ENCODE measurements at places on chromosomes 13 and 19.

- peak; percentile 81 for DNase-seq
Observed at GRCh38 chr19:38685666-38686529, 38.4 kb downstream of the ACTN4 start.

- DNase-seq, result no peak
Observed at GRCh38 chr19:42368360-42368759, 21.7 kb downstream of the CNFN start.

DNA sequence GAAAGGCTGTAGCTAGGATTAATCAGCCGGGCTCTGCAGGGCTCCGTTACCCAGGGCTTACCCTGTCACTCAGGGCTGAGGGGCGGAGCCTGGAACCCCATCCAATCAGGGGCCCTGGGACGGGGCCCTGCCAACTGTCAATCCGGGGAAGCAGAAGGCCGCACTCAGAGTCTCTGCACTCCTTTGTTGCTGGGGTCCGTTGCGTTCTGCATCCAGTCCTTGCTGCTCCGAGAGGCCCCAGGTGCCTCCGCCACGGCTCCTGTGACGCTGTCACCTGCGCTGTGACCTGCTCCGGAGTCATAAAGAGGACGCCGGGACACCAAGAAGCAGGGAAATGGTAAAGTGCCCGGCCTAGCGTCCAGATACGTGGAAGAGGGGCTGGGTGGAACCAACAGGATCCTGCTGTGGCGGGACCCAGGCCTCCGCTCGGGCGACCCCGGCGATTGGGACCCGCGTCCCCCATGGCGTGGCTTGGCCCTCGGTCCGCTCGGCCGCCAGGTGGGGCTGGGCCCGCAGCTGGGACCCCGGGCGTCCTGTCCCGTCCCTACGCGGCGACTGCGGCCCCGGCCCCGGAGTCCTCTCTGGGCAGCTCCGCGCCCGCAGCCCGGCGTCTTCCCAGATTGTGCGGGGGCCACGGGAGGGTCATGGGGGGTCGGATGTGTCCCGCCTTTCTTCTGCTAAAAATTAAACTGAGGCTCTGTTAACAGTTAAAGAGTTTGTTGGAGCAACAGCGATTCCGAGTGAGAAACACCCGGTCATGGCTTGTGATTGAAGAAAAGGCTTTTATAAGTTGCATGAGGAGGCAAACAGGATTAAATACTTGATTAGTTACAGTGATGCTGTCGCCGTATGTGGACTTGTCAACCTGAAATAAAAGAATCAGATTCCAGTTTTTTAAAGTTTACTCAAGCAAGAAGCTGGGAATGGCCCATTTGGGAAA is at the start of gene ZNF491:
Gene ZNF491 (plus strand): TSS at position 133 of the 940 bp plus-strand sequence. CDS start 7,431 bp downstream, outside the sequence.
- peak; percentile 88 for DNase-seq

DNA sequence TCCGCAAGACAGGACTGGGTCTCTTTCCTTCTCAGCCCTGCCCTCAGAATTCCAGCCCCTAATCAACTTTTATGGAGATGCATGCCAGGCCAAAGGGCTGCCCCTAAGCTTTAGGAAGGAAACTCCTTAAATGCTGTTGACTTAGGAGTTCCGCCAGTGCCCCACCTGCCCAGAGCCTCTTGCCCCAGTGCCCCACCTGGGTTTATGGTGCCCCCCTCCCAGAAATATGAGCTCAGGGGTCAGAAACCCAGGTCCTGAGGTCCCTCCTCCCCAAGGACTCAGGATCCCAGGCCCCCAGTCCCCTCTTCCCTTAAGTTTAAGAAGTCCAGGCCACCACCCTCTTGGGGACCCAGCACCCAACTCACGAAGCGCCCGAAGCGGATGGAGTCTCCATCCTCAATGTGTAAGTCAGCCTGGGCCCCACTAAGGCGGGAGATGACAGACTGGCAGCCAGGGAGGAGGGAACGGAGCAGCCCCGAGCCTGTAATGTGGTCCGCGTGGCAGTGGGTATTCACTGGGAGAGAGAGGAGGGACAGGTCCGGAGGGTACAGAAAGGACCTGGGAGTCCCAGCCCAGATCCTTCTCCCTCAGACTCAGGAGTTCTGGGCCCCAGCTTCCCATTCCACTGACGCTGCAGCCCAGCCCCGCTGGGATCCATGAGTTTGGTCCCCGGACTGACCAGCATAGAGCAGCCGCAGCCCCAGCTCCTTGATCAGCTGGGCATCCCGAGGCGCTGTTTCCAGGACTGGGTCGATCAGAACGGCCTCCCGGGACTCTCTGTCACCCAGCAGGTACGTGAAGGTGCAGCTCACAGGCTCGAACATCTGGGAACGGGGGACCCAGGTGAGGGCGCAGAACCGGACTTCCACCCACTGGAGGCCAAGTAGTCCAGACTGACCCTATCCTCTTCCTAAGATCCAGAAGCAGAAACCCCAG is 897 bp downstream of the ETHE1 start:
- no peak for DNase-seq

- peak; percentile 95 for DNase-seq
Observed at GRCh38 chr19:13022859-13023636, 27.8 kb downstream of the NFIX start.

DNA sequence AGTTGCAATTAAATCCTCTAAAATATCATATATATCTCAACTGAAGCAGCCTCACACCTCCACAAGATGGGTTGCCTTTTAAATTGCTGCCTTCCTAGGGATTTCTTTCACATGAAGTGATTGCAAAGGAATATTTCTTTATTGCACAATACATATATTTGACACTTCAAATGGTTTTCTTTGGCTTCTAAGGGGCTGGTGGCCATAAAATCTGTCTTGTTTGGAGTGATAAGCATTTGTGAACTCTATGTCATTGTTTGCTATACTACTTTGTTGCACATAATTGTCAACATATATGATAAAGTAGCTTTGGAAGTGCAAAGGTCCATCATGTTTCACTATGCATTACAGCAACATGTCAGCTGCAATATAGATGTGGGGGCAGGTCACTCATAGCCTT is 2380.9 kb downstream of the PCDH9 start:
- DNase-seq, result no peak

DNA sequence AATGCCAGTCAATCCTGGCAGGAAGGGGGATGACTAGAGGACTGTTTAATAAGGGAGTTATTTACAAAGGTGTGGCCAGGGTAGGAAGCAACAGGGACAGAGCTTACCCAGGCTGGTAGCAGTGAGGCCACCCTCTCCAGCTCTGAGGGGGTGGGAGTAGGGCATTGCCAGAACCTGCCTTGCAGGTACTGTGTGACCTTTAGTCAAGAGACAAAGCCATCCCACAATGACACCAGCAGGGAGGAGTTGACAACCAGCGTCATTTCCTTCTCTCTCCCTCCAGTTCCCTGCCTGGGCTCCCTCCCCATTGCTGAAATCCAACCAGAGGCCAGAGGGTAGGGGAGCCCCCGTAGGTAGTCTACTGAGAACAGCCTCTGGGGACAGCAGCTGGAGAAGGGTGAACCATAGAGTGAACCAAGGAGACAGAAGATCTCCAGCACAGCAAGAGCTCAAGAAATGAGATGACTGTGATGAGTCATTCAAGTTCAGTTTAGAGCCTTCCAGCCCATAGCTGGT is 33.3 kb upstream of the SPATA13 start:
- no peak for DNase-seq

- DNase-seq, result no peak
Observed at GRCh38 chr13:66745307-66745706, 484.8 kb downstream of the PCDH9 start.

- DNase-seq, result no peak
Observed at GRCh38 chr19:54391589-54392061, 23.6 kb upstream of the TTYH1 start.

- DNase-seq, result peak; percentile 82
Observed at GRCh38 chr19:8638078-8638619, 7.7 kb downstream of the NFILZ start.

- DNase-seq, result no peak
Observed at GRCh38 chr13:93811071-93811737, 584.6 kb downstream of the GPC6 start.

GRCh38 chr13:79749984-79750551 is 269.1 kb downstream of the NDFIP2 start:
- peak; percentile 88 for DNase-seq

DNA sequence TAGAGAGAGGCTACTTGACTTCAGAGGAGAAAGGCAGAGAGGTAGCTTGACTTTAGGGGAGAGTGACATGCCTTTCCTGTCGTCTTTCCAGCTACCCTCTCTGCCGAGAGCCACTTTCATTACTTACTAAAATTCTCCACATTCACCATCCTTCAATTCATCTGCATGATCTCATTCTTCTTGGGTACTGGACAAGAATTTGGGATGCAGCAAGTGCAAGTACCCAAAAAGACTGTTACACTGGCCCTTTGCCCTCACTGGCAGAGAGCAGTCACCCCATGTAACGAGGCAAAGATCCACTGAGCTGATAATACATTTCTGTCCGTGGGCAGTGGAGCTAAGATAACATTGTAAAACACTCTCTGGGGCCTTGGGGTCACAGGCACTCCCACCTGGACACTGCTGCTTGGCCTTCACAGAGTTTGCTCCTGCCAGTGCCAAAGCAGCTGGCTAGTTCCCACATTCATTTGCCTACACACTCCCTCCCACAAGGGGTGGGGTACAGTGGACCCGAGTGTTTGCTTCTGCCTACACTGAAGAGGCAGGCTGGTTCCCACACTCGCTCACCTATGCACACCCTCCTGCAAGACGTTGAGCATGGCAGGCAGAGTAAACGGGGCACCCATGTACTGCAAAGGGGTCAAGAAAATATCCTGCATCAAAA is 1276.9 kb upstream of the PCDH9 start:
- DNase-seq, result no peak
